ENCODE measurements at places on chromosomes 5 and 9.

GRCh38 chr5:152259702-152260101 is 145.4 kb downstream of the NMUR2 start:
- no peak for DNase-seq

- no peak for DNase-seq
These were observed 189.0 kb upstream of the MEF2C start for GRCh38 chr5:89071941-89072331.

GRCh38 chr9:115229496-115229895 is 111.5 kb upstream of the TNC start:
- peak; percentile 19 for DNase-seq

DNA sequence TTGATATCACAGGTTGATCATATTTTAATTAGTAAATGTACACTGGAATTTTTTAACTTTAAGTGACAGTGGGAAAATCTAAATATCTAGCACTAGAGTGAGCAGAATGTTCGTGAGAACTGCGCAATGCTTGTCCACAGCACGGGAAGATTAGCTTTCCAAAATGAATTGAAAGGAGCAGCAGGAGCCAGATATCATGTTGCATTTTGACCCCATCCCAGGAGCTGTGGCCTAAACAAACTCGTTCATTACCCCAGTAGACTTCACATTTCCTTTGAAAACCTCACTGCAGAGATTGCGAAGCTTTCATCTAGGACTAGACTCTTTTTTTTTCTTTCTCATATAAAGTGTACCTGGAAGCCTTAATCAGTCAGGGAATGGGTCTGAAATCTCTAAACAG is 525.8 kb downstream of the CTNND2 start:
- DNase-seq = no peak

DNA sequence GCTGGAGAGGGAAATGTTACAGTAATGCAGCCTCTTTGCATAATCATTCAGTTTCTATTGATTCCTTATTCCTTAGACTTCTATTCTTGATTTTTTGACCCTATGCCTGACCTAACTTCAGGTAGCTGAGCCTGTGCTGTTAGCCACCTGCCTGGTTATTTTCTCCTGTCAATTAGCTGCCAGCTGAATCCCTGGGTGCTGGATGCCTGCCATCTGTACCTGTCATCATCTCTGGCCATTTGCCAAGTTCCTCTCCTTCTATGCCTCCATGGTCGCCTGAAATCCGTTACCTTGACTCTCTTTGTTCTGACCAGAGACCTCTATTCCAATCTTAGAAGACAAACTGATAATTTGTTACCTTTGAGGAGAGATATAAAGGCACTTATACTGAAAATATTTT is 178.3 kb downstream of the CAVIN4 start:
- DNase-seq = no peak

DNA sequence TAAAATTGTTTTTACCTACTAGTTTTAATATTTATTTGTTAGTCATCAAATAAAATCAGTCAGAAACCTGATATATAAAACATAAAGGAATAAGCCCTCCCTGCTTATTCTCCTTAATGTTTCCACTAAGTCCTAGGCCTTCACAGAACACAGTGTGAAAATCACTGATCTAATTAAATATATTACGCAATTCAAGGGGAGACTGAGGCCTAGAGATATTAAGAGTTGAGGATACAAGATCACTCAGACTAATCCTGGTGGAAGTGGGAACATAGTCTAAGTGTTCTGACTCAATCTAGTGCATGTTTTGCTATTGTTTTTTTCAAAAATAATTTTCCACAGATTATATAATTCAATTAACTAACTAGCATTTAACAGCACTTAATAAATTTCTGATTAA is 401.1 kb downstream of the SLCO4C1 start:
- DNase-seq = no peak

DNA sequence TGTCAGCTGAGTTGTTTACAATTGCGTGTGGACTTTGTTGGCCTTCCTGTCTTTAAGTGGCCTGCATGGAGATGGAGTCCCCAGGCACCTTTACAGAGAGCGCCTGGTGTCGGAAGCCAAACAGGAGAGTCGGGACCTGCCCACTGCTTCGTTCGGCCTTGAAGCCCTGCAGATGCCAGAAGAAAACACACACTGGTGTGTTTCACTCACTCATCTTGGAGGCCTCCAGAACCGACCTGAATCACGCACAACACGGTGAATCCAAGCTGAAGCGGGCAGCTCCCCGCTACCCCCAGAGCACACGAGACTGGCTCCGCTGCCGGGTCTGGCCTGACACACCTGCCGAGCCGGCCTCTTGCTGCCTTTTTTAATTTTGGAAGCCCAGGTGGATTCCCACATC is 419.4 kb upstream of the IRX4 start:
- DNase-seq = no peak

- DNase-seq = no peak
These were observed 136.1 kb downstream of the UGCG start for GRCh38 chr9:112032743-112033142.

DNA sequence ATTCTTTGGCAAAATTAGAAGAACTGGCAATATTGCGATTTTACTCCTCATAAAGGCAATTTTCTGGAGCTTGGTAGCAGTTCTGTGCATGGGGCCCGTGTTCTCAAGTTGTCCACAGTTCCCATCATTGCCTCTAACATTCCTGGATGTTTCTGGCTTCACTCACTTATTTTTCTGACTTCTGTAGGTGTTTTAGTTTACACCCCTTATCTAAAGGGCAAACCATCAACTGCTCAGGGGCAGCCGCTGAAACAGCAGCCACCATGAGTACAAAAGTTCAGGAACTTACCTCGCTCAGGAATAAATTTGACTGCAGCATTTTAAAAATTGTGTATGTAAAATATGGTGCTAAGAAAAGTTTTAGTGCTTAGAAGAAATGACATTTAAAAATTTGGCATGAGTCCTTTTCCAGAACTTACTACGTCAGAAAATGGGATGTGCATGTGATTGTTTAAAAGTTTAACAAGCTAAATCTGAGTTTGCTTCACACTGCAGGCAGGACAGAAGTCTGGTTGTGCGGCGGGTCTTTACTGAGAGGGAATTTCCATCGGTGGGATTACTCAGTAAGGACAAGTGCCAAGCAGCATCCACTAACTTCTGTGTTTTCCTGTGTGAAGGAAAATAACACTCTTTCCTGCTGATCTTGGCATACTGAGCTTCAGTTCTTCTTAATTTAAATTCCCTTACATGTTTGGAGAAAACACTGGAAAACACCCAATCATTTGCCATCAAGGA is 261.7 kb downstream of the MAT2B start:
- DNase-seq = no peak

- no peak for DNase-seq
These were observed 488.6 kb upstream of the TRPC7 start for GRCh38 chr5:136853971-136854370.

DNA sequence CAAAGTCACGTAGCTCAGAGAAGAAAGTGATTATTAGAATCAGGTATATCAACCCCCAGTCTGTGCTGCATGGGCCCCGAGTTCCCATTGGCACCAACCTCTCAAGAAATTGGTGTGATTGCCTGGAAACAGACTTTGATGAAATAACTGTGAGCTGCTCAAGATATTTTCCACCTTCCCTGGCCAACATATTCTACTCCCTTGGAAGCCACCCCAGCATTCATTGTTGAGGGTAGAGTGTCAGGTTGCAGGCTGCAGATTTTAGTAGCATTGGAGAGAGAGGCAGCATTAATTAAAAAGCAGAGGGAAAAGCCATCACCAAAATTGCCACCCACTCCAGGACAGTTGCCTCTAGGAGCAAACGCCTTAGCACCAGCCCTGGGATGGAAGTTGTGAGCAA is 154.2 kb upstream of the TNPO1 start:
- DNase-seq = no peak

DNA sequence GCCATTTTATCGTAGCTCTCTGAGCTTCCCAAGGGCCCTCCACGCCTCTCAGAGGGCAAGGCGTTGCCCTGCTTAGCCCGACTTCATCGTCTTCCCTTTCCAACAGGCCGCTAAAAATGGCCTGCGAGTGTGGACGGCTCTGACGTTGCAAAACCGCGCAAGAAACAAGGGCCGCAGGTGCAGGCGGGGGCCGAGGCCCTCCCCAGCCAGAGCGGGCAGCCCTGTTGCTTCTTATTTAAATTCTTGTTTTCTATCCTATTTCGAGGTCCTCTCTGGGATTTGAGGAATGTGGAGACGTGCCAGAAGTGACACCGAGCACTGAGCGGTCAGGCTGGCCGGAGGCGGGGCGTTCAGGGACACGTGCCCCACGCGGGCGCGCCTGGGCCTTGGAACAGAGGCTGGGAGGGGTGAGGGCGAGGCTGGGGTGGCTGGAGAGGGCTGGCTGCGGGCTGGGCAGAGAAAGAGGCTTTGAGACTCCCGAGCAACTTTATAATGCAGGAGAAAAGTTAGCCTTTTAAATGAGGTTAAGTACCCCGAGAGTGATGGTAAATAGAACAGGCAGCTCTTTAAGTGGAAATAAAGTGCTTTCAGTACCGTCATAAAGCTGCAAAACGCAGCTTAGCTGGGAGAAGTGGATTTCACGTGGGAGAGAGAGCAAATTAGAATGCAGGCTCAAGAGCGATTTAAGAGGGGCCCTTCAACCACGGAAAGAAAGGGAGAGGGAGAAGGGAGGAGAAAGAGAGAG is 243.6 kb downstream of the AUH start:
- DNase-seq = no peak

DNA sequence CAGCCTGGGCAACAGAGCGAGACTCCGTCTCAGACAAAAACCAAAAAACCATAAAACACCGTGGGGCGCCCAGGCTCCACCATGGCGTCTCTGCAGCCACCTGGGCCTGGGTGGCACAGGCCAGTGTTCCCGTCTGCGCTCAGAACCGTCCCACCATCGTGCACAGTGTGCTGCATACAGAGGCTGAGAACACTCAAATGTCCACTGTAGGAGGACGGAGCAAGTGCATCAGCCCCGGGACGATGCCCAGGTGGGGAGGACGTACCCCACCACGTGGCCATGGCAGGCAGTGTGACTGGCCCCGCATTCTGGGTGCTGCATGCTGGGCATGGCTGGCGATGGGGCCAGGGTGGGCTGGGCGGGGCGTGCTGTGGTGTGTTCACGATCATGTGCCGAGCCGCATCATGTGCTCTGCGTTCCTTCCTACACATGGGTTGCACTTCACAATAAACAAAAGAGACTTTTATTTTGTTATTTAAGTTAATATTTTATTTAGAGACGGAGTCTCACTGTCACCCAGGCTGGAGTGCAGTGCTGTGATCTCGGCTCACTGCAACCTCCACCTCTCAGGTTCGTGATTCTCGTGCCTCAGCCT is 37.8 kb downstream of the EXD3 start:
- DNase-seq = no peak

DNA sequence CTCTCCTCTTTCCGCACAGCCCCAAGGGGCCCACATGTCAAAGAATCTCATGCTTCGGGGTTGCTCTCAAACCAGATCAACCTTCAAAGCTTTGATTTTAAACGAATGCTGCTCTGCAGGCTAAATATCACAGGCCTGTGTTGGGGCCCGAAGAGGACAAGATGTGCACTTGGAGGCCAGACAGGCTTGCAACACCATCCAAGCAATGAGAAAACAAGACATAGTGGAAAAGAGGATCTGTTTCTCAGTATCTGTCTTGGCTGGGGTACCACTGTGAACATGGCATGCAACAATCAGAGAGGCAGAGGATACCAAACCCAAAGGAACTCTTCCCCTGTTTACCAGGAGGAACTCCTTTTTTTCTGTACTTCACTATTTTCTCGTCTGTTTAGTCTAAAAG is 321.8 kb downstream of the SLIT3 start:
- DNase-seq = no peak

DNA sequence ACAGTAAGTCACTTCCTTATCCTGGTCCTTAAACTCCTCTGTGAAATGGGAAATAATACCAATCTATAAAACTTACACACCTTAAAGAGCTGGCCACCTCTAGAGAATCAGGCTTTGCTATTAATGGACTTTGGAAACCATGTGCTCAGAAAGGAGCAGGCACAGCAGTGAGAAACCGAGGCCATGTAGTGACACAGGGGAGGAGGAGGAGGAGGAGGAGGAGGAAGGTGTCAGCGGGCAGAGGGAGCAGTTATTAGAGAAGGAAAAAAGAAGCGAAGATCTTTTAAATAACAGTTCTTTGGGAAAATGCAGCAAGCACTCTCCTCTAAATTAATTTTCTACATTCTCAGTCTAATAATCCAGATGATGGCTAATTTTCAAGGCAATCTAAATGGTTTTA is 38.0 kb downstream of the SUSD1 start:
- no peak for DNase-seq

GRCh38 chr5:102216678-102217077 is 79.4 kb downstream of the SLCO4C1 start:
- DNase-seq = no peak

GRCh38 chr5:151458314-151458713 is 10.9 kb downstream of the SLC36A1 start:
- DNase-seq = no peak

GRCh38 chr9:133967024-133967741 is 24.9 kb downstream of the VAV2 start:
- DNase-seq = no peak

DNA sequence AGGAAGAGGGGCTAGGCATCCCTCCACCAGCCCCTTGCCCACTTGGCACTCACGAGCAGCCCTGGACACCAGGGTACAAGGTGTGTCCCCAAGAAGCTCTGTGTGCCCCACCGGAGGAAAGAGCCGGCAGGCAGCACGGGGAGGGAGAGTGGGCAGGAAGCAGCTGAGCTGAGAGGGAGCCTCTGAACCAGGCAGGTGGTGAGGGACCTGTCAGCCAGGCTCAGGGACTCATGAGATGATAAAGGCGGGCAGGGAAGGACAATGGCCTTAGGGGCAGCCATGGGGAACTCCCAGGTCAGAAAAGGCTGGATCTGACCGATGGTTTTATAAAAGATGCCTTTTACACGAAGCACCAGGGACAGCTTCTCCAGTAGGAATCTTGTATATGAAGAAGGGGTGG is 112.0 kb downstream of the VAV2 start:
- no peak for DNase-seq

DNA sequence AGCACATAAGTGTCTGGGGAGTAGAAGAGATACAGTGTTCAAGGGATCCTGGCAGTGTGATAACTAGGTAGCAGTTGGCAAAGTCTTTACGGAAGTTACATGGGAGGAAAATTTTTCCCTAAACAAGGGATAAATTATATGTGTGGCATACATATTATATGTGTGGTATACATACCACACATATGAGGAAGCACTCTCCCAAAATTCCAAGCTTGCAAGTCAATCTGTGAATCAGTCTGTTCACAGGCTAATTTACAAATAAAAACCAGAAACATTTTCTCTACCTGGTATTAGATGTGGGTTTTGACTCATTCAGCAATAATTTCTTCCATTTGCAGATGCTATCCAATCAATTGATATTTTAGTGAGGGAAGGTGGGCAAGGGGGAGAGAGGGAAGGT is 110.0 kb downstream of the ISOC1 start:
- DNase-seq = no peak
